ENCODE measurements at places on chromosomes 1 and 21.

DNA sequence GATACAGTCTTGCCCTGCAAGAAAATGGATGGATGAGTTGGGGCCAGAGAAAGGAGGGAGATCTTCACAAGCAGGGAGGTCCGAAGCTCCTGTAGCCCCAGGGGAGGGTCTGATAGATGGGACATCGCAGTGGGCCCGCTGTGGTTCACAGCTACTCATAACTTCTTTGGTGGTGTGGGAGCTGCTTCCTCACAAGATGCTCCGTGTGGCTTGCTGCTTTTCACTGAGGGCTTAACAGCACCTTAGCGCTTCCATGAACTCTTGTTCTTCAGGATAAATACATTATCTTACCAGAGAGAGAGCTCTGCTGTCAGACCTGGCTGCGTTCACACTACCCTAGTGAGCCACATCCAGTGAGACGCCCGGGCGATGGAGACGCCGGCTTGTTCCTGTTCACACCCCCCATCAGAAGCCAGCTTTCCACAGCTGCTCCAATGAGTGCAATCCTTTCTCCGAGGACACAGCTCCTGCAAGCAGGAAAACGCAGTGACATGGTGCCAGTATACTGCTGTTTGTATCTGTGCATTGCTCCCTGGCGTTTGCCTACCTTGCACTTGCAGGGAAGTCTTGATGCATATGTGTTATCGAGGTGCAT is 599.8 kb downstream of the AJAP1 start:
- DNase-seq = no peak

- no peak for DNase-seq
These were observed 10.5 kb upstream of the OLIG1 start for GRCh38 chr21:33059380-33059841.

DNA sequence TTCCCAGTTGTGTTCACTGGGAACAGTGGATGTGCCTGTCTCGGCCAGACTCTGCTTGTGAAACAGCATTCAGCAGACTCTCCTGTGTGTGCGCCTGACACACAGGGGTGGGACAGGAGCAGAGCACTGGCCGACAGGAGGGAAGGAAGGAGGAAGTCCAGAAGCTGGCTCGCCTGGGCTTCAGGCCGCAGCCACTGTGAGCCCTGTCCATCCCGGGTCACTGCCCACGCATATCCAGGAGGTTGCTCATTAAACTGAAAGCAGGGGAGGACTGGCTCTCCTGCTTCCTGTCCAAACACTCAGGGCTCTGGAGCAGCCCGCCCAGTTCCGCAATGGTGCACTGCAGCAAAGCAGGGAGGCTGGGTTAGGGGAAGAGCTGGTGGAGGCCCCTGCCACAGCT is 218.7 kb upstream of the VAMP3 start:
- no peak for DNase-seq

- DNase-seq = peak; percentile 60
These were observed 169.0 kb downstream of the AGBL4 start for GRCh38 chr1:49854741-49855140.

DNA sequence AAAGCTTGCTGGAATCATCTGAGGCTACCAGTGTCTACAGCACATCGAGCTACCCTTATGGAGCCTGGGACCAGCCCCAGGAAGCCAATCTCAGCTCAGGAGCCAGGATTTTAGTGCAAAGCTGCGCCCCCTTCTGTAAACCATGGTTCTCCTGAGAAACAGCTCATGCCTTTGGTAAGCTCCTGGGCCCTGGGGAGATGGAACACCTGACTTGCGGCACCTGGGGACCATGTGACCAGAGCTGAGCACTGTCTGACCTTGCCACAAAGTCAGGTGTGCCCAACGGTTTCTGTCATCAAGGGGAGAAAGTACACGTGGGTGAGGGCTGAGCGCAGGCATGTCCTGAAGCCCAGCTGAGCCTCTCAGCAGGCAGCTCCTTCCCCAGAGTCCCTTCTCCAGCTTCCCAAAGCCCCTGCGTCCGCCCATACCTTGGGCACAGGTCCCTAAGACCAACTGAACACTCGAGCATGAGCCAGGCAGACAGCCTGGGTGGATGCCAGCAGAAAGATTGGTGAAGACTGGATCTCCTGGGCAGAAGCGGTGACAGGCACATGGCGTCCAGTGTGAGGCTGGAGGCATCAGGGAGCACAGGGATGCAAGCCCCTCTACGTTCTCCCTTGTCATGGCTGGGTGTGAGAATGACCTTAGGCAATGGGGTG is 57.9 kb upstream of the TENT5B start:
- no peak for DNase-seq

DNA sequence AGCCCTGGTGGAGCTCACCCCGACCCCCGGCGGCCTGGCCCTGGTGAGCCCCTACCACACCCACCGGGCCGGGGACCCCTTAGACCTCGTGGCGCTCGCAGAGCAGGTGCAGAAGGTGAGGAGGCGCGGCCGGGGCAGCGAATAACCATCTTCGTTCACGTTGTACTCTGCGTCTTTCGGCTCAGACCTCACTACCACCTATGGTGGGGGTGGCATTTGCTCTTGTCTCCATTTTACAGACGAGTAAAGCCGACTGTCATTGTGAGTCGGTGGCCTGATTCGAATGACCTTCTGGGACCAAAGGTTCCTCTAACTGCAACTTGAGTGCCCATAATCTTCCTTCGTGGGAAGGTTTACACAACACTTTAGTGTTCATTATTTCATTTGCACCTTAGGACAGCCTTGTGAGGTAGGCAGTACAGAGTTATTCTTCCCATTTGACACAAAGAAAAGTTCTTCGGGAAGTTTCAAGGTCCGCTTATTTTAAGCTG is 506 bp downstream of the C1orf50 start:
- DNase-seq = no peak

GRCh38 chr1:24551290-24551959 is 4.5 kb upstream of the NCMAP start:
- DNase-seq = no peak

DNA sequence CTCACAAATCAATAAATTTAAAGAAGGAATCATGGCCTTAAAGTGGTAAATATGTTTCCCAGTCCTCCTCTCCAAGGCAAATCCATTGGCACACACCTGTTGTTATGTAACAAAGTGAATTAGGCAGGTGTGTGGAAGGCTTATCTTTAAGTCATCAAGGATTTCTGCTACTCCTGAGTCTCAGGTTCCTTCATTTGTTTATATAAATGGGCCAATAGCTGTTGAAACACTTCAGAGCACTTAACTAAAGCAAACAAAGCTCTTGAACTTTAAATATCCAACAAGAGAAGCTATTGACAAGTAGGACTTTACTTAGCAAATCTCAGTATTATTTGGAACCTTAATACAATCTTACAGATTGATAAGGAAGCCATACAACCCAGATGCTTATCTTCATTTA is 99.3 kb upstream of the ESRRG start:
- DNase-seq = no peak

GRCh38 chr1:205003358-205004131 is 39.5 kb upstream of the CNTN2 start:
- no peak for DNase-seq

DNA sequence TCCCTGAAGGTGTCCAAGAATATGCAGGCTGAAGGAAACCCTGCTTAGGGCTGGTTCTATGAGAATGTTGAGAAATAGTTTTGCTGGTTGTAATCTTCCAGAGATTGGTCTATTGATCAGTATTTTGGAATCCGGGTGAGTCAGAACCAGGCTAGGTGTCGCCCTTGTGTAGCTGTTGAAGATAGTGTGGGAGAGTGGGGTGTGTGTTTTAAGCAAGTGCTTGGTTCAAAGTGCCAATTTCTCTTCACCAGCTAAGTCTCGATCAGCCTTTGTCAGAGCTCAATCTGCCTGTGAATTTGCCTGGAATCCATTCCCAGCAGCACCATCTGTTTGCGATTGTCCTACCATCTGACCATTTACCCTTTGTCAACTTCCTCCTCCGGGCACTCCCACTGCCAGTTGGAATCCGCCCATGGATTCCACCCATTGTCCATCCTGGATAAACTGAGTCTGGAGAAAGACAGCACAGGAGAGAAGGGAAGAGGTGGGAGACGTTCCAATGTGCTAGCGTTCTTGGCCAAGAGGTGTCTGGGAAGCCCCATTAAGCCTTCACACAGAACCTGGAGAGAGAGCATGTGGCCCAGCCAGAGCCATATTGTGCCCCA is 59.4 kb upstream of the CYP2J2 start:
- no peak for DNase-seq

GRCh38 chr1:234961456-234962339 is 166.9 kb downstream of the TOMM20 start:
- no peak for DNase-seq

DNA sequence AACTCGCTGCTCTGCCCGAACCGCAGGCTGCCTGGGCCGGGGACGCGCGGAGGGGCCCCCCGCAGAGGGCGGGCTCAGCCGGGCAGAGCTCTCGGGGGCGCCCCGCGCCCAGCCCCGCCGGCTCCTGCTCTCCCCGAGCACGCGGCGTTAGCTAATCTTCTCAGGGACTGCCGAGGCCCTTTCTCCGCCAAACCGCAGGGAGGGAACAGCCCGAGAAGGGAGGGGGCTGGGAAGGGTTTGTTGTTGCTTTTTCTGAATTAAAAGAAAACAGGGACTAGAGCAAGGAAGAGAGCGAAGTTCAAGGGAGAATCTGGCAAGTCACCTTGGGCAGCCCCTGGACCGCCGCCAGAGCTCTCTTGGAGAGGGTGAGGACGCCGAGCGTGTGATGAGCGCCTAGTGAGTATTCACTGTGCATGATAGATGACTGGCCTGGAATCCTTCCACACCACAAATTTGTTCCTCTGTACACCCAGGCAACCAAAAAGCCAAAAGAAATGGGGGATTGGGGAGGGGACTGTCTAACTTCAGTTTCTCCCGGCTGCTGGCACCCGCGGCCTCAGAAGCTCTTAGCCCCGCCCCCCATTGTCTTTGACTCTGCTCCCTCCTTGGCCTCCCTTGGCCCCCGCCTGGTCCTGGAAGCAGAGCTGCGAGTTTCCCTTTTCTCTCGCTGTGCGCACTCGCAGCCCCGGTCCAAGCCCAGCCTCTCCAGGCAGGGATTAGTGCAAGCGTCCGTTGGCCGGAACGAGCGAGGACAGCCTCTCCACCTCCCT is 19.7 kb upstream of the LMX1A start:
- DNase-seq = no peak

DNA sequence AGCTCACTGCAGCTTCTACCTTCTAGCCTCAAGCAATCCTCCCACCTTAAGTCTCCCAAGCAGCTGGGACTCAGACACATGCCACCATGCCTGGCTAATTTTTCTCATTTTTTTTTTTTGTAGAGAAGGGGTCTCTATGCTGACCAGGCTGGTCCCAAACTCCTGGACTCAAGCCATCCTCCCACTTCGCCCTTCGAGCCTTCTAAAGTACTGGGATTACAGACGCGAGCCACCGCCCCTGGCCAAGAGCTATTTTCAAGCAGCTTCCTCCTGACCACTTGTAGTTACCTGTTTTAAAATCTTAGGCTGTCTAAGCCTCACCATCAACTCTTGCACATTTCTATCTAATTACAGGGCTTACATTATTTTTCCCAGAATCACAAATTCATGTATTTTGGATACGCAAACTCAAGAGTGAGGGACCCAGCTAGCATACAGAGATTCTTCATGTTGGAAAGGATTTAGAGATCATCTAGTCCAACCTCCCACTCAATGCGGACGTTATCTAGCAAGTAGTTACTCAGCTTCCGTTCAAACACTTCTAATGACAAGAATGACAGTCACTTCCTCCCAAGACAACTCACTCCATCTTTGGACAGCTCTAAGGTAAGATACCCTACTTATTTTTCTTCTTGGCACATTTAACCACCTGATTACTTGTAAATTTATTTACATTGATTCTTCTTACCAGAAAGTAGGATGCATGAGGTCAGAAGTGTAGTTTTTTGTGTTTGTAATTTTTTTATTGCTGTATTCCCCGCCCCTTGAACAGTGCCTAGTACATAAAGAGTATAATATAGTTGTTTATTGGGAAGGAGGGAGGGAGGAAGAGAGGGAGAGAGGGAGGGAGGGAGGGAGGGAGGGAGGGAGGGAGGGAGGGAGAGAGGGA is 65.4 kb downstream of the LUZP1 start:
- DNase-seq = no peak

DNA sequence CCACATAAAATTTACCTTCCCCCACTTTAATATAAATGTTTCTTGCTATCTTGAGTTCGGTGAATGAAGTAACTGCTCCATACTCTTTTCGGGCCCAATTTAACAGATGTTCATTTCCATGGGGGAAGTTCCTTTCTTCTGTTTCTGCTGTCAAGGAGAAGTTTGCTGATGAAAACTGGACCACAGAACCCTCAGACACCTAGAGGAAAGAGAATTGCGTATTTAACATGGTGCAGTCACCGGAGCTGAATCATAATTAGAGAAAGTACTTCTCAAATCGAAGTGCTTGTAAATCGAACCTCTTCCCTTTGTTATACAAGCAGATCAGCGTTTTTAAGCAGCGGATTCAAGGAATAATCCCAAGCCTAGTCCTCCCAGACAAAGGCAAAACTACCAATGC is 151.2 kb downstream of the TGFBR3 start:
- no peak for DNase-seq

DNA sequence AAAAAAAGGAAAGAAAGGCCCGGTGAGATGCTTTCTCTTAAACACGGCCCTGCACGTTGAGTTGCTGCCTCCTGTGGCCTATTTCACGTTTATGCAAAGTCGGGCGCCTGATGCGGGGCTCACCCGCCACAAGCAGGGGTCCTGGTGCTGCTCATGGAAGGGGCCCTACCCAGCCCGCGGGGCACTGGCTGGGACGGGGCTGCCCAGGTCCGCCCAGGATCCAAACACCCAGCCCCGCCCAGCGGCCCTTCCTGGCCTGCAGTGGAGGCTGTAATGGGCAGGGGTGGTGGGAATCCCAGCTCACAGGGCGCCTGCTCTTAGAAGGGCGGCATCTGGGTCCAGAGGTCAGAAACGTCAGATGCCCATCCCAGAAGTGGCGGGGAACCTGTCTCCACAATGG is 1.6 kb downstream of the COL6A2 start:
- no peak for DNase-seq

GRCh38 chr1:84690397-84691121 is at the start of gene SSX2IP:
TSS of gene SSX2IP (minus strand) at chr1:84690461. CDS start at chr1:84671219, 19,242 bp downstream.
- peak; percentile 83 for DNase-seq

DNA sequence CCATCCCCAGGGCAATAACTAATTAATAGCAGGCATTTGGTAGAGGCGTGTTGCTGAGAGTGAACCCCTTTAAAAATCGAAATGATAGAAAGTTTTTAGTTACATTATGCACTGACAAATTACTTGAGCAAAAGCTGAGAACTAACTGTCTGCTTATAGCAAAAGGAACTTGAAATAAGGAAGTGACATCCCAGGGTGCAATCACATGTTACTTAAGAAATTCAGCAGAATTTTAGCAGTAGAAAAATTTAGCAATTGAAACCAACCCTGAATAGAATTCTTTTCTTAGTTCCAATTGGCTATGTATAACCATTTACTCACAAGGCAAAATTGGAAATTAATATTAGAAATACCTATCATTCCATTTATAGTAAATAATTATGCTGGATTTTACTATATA is 139.5 kb upstream of the SAMSN1 start:
- no peak for DNase-seq

- DNase-seq = peak; percentile 10
These were observed 344.6 kb downstream of the RYR2 start for GRCh38 chr1:237386362-237387143.

DNA sequence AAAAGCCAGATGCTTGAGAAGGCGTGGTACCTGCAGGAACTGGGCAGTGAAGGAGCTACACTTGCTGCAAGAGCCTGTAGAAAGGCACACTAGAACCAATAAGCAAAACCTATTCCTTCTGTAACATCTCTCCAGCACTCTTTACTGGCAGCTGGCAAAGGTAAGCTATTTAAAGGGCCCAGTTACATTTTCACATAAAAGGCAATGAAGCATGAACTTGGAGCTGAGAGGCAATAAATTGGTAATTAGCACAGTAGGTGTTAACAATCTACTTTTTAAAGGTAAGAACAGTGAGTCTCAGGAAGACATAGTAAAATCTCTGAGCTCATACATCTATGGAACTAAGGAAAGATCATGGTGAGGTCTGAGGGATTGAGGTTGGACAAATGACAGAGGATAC is 167.1 kb upstream of the OLFM3 start:
- DNase-seq = peak; percentile 48
